ENCODE measurements at places on chromosomes 2 and 18.
A peak's percentile ranks its signal among the peaks of the same experiment; 100 is the strongest.

GRCh38 chr18:66937546-66937945 lies 333.7 kb upstream of the CDH19 start:
- DNase-seq, result no peak

DNA sequence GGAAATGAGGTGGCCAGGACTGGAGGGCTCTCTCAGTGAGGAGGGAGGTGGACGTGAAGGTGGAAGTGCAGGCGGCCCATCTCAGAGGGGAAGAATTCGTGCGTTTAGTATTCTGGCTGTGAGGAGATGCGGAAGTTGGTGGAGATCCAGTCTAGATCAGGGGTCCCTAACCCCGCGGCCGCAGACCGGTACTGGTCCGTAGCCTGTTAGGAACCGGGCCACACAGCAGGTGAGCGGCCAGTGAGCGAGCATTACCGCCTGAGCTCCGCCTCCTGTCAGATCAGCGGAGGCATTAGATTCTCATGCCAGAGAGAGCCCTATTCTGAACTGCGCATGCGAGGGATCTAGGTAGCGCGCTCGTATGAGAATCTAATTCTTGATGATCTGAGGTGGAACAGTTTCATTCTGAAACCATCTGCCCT lies 1.6 kb upstream of the FHOD3 start:
- no peak for DNase-seq

GRCh38 chr2:168773719-168774521 lies 28.5 kb upstream of the NOSTRIN start:
- no peak for DNase-seq

DNA sequence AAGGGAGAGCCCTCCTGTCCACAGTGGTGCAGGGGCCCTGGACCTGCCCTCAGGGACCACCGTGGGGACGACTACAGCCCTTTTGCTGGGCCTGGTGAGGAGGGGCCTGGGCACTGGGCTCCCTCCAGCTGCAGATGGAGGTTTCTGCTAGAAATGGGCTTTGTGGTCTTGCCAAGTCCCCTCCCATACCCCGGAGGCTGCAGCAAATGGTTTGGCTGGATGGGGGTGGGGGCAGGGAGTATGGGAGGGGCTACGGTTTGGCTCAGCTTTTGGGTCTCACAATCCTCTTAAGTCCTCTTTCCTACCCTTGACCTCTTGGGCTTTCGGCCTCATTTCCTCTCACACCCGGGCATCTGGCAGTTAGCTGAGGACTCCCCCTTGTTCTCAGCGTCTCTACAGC lies 21.7 kb downstream of the TET3 start:
- no peak for DNase-seq

DNA sequence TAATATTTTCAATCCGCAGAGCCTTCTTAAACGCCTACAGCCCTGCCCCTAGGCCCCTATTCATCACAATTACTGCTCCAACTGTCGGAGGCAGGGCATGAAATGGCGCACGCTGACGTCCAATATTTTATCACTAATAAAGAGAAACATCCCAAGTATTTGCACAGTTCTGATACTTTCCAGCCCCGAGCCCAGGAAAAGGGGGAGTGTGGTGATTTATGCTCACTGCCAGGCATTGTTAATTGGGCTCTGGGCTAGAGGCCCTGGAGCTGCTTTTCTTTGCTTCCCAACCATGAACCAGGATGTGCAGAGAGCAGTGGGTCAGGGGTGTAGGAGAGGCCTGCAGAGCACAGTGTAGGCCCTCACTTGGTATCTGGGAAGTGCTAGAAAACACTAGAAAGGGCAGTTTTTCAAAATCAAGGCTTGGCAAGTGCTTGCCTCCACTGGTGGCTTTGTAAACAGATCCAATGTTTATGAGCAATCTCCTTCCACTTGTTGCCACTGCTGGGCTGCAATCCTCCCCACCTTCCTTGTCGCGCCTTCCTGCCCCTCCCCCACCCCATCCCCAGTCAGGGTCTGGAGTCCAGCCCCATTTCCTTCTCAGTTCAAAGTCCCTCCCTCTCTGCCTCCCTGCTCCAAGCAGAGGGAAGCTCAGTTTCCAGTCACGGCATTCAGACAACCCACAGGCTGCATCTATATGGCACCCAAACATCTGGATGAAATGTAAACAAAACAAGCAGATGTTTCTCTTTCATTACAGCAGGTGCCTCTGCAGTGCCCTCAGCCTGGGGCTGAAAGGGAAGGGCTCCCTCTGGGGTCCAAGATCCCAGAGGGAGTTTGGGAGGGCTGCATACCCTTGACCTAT lies 83.9 kb upstream of the PKDCC start:
- peak; percentile 92 for DNase-seq

DNA sequence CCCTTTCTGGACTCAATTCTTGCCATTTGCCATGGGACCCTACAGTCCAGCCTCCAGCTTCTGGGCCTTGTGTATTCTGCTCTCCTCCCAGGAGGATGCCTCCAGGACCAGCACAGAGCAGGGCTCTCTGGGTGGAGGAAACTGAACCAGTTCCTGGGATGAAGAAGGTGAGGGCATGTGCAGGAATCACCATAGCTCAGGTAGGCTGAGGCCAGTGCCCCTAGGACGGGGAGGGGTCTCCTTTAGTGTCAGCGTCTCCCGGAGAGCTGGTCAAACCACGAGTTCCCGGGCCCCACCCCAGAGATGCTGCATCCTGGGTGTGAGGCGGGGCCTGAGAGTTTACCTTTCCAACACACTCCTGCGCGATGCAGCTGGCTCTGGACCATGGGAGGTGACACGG lies 5.8 kb upstream of the PRELID3A start:
- DNase-seq, result no peak

DNA sequence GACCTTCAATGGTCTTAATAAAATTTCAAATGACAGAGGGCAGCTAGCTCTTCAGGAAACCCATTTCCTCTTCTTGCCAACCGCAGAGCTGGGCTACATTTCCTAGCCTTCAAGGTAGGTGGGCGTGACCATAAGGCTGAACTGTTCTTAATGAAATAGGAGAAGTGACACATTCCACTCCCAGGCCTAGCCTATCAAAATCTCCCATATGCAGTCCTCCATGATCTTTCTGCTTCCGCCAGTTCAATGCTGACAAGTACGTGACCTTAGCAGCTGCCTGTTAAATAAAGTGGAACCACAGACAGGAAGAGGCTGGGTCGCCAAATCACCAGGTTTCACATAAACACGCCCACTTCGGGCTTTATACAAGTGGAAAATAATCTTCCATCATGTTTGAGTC lies 13.2 kb downstream of the SERPINE2 start:
- DNase-seq, result no peak

- no peak for DNase-seq
These were observed 258.1 kb downstream of the CTNNA2 start for GRCh38 chr2:79770926-79771325.

- DNase-seq, result no peak
These were observed 11.6 kb downstream of the KANSL3 start for GRCh38 chr2:96626553-96626942.

GRCh38 chr2:29990129-29990528 lies 68.7 kb upstream of the ALK start:
- DNase-seq, result peak; percentile 45

DNA sequence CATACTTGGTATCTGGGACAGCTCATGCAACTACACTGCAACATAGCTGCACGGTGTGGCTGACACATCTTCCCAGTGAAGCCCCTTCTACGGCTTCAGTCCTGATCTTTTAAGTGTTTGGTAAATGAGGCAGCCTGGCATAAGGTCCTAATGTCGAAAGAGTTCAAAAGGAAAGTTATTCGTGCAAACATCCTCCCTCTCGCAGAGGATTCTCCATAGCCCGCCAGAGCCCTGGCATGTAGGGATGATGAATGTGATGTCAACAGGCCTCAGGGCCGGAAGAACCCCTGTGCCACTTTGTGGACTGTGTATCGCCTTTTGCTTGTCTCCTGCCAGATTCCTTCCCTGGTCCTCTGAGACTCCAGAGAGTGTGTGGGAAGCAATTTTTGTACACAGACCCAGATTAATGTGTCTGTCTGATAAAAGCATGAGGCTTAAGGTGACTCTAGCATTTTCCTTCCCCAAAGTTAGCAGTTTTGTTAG lies 88.5 kb downstream of the SOCS6 start:
- peak; percentile 12 for DNase-seq

DNA sequence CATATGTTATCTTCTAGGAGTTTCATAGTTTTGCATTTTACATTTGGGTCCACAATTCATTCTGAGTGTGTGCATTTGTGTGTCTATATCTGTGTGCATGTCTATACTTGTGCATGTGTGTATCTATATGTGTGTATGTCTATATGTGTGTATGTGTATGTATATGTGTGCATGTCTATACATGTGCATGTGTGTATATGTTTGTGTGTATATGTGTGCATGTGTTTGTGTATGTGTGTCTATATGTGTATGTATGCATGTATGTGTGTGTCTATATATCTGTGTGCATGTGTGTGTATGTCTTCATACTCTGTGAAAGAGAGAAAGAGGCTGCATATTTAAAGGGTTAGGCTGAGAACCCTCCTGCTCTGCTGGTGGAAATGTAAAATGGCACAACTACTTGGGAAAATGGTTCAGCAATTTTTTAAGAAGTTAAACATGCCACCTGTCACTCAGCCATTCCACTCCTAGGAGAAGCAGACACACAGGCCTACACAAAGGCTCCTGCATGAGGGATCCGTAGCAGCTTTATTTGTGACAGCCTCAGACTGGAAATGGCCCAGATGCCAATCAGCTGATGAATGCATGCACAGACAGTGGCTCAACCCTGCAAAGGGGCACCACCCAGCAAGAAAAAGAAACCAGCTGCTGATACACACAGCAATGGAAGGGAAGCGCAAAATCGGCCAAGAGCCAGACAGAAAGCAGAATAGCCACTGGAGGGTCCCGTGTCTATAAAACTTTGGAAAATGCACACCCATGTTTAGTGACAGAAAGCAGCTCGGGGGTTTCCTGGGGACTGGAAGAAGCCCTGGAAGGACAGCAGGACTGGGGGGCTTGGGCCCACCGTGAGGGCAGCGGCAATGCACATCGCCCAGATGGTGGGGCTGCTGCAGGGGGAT lies 146.8 kb downstream of the SEPTIN10 start:
- no peak for DNase-seq

GRCh38 chr18:74589811-74590210 lies 7.9 kb upstream of the ZNF407 start:
- DNase-seq, result no peak

GRCh38 chr2:172623249-172623965 lies 67.5 kb downstream of the PDK1 start:
- DNase-seq, result no peak

DNA sequence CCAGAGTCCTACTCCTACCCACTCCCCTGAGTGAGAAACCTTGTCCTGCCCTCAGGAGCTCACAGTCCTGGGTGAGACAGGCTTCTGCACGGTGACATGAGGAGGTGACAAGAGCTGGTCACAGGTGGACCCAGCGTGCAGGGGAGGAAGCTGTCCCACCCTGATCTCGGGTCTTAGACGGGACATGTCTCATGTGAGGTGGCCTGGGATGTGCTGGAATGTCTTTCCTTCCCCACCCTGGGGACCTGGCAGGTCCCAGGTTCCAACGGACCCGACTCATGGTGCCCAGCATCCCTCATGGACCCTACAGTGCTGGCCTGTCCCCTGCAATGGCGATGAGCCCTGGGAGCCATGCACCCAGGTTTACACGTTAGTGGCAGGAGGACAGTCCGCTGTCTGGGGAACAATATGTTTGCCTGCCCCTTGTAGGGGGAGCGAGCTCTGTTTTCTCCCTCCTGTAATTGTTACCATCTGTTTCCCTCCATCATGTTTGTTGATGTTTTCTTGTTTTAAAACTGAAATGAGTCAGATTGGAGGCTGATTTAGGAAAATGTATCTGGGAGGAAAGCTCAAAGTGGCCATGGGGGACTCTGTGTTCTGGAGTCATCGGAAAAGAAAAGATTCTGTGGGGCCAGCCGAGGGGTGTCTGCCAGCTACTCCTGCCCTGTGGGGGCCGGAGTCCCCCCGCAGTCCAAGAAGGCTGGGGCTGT lies 238.1 kb downstream of the KLHL29 start:
- DNase-seq, result no peak

DNA sequence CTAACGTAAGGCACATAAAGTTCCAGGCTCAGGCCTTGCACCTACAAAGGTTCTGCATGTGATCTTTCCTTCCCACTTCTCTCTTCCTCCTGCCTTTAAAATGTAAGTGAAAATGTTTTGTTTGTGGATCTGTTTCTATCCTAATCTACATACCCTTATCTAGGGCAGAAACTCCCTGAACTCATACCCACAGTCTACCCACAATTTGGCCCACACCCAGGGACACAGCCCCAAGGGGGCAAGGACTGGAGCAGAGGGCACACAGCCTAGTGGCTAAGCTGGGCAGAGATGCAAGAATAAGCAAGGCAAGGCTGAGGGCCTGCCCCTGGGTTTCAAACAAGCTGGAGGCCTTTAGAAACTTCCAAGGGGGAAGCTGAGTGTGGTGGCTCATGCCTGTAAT lies 71.0 kb downstream of the HS1BP3 start:
- no peak for DNase-seq

DNA sequence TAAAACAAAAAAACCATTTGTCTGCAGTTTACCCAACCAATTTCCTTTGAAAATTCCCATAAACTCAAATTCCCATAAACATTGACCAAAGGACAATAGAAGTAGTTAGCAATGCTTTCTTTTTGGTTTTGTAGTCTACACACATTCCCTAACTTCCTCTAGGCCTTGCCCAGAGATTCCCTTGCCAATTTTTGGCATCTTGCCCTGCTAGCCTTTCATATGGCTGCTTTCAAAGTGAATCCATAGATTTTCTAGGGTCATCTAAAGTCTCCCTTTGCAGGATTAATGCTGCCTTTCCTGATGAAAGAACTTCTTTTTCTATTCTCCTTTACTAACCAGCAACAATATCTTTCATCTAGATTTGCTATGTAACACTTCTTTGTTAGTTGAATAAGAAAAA lies 33.4 kb downstream of the THSD7B start:
- DNase-seq, result no peak

DNA sequence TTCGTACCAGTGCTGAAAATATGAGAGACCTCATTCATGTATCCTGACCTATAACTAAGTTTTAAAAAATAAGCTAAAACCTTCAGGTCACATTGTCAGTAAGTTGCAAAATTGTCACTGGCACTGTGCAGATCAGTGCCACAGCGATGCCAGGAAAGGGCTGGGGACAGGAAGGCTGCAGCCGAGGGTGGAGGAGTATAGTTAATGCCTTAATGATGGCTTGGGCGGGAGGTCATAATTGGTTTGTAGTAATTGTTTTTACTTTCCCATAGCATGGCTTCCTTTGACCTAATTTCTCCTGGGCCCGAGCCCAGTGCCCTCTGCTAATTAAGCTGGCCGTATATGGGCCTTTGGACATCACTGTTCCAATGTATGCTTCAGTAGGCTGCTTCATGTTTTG lies 47.2 kb upstream of the RAB12 start:
- DNase-seq, result no peak

All from right renal pelvis (tissue), 4 donors.